ENCODE measurements at places on chromosomes 13 and 19. TPM values are rescaled to one million over a fixed set of nuclear protein-coding genes. Genes with fewer than 3 reads are reported as not detected.
A peak's percentile ranks its signal among the peaks of the same experiment; 100 is the strongest.

Gene NPHS1
- total RNA-seq: not detected

- ATAC-seq: no peak
These were observed 264.0 kb downstream of the ENOX1 start for GRCh38 chr13:43522788-43523187.

GRCh38 chr13:44382635-44383145 is 9.1 kb downstream of the SERP2 start:
- no peak for ATAC-seq

- ATAC-seq: no peak
These were observed 69.1 kb upstream of the WASF3 start for GRCh38 chr13:26488236-26489003.

Gene TPTE2
- not detected for total RNA-seq

DNA sequence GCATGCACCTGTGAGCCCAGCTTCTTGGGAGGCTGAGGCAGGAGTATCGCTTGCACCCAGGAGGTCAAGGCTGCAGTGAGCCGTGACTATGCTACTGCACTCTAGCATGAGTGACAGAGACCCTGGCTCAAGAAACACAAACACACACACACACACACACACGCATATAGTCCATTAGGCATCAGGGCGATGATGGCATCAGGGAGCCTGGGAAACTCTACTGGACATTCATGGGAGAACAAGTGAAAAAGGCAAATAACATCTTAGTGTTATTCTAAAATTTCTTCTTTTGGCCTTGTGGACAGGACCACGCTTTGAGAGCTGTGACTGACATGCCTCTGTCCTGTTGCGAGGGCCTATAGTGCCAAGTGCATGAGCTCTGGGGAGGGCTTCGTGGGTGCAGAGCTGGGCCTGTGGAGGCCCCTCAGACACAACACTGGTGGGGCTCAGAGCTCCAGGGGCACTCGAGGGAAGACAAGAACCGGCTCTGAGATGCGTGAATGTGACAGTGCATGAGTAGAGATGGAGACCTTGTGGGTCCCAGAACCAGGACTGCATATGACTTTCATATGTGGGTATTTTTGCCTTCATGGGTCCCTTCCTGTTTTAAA is 8.0 kb upstream of the USF2 start:
- no peak for ATAC-seq

Gene RUBCNL
- 6.8 TPM for total RNA-seq

Gene POSTN
- total RNA-seq: 28.7 TPM

- peak; percentile 73 for ATAC-seq
These were observed 200.2 kb downstream of the COL4A1 start for GRCh38 chr13:110106726-110107125.

GRCh38 chr13:113660066-113660465 is 2.1 kb upstream of the ATP4B start:
- no peak for ATAC-seq

DNA sequence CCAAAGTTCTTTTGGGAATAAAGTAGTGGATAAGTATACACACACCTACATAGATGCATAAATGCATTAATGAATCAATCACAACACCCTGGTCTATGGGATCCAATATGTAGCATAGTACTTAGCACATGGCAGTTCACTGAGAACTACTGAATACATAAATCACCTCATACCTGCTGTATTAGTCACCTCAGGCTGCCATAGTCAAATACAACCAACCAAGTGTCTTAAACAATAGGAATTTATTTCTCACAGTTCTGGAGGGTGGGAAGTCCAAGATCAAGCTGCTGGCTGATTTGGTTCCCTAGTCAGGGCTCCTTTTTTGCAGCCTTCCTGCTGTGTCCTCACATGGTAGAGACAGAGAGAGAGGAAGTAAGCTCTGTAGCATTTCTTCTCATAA is 228.2 kb downstream of the NHLRC3 start:
- ATAC-seq: no peak

- no peak for ATAC-seq
These were observed 46.4 kb downstream of the CELF5 start for GRCh38 chr19:3270902-3271301.

Gene HIPK4
- total RNA-seq: not detected

DNA sequence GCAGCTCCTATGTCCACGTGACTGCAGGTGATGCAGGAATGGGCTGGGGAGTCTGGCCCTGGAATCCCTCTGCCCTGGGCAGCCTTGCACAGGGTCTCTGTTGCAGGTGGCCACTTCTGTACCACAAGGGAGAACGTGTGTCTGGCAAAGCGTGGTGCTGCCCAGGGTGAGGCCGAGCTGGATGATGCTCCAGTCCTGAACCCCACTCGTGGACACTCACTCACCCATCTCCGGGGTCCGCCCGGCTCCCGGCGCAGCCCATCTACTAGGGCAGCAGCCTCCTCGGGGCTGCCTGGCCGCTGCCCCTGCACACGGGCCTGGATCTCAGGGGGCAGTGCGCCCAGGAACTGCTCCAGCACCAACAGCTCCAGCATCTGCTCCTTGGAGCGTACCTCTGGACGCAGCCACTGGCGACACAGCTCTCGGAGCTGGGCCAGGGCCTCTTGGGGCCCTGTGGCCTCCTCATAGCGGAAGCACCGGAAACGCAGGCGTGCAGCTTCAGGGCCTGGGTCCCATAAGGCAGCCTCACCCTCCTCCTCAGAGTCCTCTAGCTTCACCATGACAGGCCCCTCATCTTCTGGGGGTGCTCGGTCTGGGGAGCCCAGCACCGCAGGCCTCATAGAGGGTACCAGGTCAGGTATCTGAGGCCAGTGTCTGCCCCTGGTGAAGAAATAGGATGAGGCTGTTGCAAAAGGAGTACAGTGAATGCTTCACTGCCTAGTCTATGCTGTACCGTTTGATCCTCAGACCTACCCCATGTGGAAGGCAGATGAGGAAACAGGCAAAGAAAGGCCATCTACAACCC is 2.2 kb downstream of the MZF1 start:
- ATAC-seq: no peak

Gene SAMD4B
- 121 TPM for total RNA-seq

- no peak for ATAC-seq
These were observed 202.3 kb upstream of the KLF12 start for GRCh38 chr13:74336546-74336945.

GRCh38 chr19:53903055-53903680 is 5.9 kb upstream of the CACNG7 start:
- no peak for ATAC-seq

- no peak for ATAC-seq
These were observed 5.6 kb downstream of the CADM4 start for GRCh38 chr19:43634068-43634467.

DNA sequence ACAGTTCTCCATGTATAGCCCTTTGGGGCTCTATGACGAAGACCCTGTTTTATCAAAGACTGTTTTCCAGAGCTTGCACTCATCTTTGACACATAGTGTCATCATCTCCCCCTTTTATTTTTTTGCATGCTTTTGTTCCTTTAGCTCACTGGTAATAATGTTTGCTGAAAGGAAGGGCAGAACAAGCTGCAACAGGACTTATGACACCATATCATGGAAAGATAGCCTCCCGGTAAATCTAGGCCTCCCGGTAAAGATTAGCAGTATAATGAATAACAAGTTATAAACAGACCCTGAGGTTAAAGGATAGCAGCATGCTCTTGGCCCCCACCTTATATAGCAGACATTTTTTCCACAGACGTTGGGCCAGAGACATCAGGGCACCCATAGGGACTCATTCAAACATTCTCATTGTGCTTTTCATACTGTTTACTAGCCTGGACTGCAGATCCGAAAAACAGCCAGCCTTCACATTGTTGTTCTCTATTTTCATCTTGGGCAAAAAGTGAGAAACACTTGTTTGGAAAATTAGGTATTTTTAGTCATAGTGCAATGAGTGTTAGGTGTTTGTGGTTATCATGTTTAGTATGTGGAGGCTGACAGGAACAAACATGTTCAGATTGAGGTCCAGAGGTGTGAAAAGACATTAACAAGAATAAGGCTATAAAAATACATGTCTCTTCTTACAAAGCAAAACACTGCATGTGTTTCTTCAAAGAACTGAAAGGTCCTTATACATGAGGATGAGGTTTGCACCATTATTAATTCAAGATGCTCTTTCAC is 136.9 kb upstream of the SPRY2 start:
- ATAC-seq: no peak

Gene CYP2A7
- total RNA-seq: not detected

DNA sequence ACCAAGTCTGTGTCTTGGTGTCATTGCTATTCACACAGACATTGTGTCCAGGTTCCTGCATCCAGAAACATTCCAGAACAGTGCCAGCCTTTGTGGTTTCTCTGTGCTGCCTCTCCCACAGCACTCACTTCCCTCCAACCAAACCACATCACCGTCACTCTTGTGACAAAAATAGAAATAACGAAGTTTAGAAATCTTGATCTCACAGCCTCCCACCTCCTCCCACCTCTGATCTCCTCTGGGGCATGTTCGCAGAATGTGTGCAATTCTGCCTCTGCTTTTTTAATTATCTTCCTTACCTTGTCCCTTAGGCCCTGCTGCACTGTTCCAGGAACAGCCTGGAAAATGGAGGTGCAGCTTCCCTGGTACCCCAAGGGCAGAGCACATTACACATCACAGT is 8.7 kb upstream of the SERPINE3 start:
- ATAC-seq: no peak

Gene UHRF1
- 1.4 TPM for total RNA-seq

DNA sequence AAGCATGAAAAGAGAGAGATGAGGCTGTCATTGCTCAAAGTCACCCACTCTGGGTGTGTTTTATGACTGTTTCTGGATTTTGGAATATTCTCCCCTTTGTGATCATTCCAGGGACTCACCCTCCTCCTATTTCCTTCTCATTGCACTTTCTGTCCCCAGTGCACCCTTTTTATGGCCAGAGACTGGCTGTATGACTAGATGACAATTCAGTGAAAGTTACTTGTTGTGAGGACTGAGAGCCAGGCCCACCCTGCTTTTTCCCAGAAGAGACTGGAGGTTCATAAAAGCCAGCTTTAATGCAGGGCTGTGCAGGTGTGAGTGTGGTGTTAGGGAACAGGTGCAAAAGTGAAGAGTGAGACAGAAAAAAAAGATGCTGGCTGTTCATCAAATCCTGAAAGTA is 17.3 kb downstream of the CEACAM7 start:
- ATAC-seq: no peak

Gene RNF113B
- not detected for total RNA-seq

DNA sequence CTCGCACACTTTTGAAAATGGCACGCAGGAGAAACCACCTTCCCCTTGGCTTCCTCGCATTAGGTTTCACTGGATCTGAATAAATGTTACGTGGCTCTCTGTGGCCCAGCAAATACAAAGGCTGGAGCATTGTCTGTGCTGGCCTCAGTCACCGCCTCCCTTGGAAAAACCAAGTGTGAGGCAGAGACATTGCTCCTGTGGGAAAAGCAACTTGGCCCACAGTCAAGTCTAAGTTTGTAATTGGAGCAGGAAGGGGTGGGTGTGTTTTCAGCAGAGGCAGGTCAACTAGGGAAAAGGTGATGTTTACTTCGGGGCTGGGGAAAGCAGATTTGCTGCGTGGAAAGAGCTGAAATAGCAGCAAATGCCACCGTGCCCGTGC is 101.6 kb downstream of the IRS2 start:
- peak; percentile 46 for ATAC-seq

Gene KLK3
- not detected for total RNA-seq

Gene ZNF723
- not detected for total RNA-seq

Gene B3GNT3
- not detected for total RNA-seq

Data from gastroesophageal sphincter (tissue), 4 donors.